ENCODE measurements at places on chromosomes 16 and 17.
A peak's percentile ranks its signal among the peaks of the same experiment; 100 is the strongest.

DNA sequence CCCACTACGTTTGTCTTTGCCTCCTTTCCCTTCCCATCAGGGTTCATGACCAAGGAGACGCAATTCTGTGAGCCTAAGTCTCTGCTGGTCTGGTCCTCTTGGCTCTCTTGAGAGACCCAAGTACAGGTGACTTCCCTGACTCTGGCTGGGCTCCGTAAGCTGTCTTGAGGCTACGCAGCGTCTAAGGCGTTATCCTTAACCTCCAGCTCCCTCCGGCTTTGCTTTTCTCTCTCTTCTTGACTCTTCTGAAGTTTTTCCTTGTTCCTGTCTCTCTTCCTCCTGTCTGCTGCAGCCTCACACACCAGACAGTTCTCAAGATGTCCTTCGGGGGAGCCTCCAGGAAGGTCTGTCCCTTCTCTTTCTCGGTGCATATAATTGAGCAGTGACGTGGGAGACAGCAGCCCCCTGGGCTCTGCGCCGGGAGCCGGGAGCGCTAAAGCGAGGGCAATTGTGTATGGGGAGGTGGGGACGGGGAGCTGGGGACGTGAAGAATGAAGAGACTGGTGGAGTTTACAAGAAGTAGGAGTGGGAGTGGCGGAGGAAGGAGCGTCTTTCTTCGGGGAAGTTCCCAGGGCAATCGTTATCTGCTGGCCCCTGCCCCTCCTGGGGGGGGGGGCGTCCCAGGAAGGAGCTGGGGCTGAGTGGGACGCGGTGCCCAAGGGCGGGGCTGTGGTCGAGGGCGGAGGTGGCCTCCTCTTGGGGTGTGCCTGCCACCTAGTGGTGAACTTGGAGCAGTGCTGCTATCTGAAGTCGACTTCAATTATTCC, 6.9 kb upstream of the PIRT start:
- peak; percentile 46 for DNase-seq

GRCh38 chr17:37743612-37743874, 1.3 kb downstream of the HNF1B start:
- no peak for DNase-seq

DNA sequence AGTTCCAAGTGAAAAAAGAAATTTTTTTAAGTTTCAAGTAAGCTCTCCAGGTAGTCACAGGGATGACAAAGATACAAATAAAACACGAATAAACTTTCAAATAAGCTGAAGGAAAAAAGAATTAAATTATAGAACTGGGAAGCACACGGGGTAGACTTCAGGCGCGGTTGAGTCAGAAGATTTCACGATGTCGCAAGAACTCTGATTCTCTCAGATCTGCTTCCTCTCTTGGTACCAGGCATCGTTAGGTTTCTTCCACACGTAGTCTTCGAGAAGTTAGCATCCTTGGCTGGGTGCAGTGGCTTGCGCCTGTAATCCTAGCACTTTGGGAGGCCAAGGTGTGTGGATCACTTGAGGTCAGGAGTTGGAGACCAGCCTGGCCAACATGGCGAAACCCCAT, 784.1 kb upstream of the RBFOX1 start:
- DNase-seq, result no peak

- no peak for DNase-seq
Observed at GRCh38 chr17:65389426-65389825, 172.0 kb downstream of the AXIN2 start.

- DNase-seq, result no peak
Observed at GRCh38 chr17:68468334-68468733, 11.0 kb upstream of the WIPI1 start.
